ENCODE measurements at places on chromosomes 11 and 22.
A peak's percentile ranks its signal among the peaks of the same experiment; 100 is the strongest.

- DNase-seq = no peak
These were observed 10.9 kb downstream of the PHLDB1 start for GRCh38 chr11:118618115-118618990.

- no peak for DNase-seq
These were observed 28.1 kb upstream of the MUC5AC start for GRCh38 chr11:1129611-1130160.

DNA sequence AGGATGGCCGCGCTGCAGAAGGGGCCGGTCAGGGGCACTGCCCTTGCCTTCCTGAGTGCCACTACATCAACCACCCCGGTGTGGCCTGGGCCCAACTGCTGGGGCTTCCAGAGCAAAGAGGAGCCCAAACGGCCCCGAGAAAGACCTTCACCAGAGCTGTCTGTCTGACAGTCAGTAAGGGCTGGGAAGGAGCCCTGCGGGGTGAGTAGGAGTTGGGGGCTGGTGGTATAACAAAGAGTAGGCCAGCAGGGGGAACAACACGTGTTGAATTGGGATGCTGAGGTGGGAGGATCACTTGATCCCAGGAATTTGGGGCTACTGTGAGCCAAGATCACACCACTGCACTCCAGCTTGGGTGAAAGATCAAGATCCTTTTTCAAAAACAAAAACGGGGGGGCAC, 3.9 kb downstream of the GSTT4 start:
- no peak for DNase-seq

GRCh38 chr11:6219359-6219758, 14.0 kb downstream of the C11orf42 start:
- peak; percentile 98 for DNase-seq

DNA sequence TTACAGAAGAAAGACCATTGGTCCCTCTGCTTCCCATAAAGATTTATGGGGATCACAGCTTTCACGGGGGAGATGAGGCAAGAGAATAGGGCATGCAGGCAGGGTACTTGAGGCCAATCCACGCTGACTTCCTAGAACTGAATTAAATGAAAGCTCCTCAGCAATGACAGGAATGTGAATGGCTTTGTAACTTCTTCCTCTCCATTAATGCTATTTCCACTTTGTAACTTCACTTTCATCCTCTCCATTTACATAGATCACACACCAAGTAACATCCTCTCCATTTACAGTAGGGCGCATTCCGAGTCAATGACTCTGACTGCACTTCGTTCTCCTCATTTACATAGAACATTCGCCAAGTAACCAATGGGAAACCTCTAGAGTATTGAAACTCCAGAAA, 89.8 kb downstream of the PIWIL4 start:
- no peak for DNase-seq

- no peak for DNase-seq
These were observed 38.8 kb downstream of the GNB1L start for GRCh38 chr22:19815823-19816290.

GRCh38 chr22:19060356-19061009, 61.7 kb downstream of the DGCR2 start:
- DNase-seq = no peak

- no peak for DNase-seq
These were observed 18.8 kb upstream of the AMOTL1 start for GRCh38 chr11:94749369-94749768.

- DNase-seq = no peak
These were observed 4.2 kb downstream of the XBP1 start for GRCh38 chr22:28795932-28796856.

DNA sequence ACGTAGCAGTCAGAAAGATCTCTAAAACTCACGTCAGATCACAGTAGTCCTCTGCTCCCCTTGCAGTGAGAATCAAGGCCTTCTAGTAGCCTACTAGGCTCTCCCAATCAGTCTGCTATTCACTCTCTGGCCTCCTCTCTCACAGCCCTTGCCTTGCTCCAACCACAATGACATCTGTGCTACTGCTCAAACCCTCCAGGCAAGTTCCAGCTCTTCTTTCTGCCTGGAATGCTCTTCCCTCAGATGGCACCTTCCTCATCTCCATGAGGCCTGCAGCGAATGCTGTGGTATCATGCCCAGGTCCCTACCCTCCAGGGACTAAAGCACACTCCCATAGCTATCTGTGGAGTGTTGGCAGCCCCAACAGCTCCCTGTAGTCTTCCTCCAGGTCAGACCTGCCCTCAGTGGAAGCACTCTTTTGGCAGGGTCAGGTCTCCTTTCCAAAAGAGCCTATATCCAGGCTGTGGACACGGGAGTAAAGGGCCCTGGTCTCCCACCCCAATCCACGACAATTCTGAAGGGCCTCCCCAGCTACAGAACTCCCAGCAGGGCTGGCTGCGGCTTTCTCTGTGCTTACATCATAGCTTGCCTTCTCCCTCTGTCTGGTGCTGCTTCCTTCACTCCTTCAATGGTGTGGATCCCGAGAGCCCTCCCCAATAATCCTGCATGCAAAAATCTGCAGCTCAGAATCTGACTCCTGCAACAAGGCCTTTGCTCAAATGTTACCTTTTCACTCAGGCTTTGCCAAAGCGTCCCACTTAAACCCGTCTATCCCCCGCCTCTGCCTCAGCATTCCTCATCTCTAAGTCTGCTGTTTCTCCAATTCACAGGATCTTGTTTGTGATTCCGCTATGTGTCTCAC, 8.9 kb downstream of the HIRA start:
- DNase-seq = no peak

DNA sequence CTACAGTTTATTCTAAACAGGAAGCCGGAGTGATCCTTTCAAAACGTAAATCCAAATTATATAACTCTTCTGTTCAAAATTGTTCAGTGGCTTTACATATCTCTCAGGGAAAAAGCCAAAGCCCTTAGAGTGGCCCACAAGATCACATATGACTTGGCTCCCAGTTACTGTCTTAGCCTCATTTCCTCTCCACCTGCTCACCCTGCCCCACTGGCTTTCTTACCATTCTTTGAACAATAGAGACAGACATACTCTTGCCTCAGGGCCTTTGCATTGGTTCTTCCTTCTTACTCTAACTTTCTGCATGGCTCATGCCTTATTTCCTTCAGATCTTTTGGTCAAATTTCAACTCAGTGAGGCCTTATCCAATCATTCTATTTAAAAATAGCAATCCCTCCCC, 52.1 kb downstream of the STIM1 start:
- DNase-seq = no peak

- no peak for DNase-seq
These were observed 136.8 kb downstream of the CD44 start for GRCh38 chr11:35275786-35276170.

DNA sequence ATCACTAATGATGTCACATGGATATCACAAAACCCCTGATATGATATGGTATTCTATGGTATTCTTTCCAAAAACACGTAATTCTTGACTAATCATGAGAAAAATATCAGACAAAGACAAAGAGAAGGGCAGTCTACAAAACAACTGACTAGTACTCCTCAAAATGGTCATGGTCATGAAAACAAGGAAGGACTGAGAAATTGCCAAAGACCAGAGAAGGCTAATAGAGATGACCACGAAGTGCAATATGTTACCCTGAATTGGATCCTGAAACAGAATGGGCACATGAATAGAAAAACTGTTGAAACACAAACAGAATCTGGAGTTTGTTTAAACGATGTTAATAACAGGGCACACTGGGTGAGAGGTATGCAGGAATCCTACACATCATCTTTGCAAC, 10.2 kb downstream of the CKAP5 start:
- DNase-seq = no peak

GRCh38 chr11:74730571-74731260, 510 bp downstream of the CHRDL2 start:
- no peak for DNase-seq

GRCh38 chr11:134701564-134702165, 289.6 kb upstream of the B3GAT1 start:
- no peak for DNase-seq

- no peak for DNase-seq
These were observed 165.6 kb downstream of the SHANK2 start for GRCh38 chr11:71086687-71087258.

- no peak for DNase-seq
These were observed 29.7 kb upstream of the GNB1L start for GRCh38 chr22:19884161-19884953.

GRCh38 chr11:35304386-35304775, 115.0 kb downstream of the SLC1A2 start:
- peak; percentile 86 for DNase-seq

- no peak for DNase-seq
These were observed 5.0 kb downstream of the NFAM1 start for GRCh38 chr22:42427167-42427566.

GRCh38 chr11:122269824-122270223, 153.8 kb upstream of the BLID start:
- DNase-seq = no peak

DNA sequence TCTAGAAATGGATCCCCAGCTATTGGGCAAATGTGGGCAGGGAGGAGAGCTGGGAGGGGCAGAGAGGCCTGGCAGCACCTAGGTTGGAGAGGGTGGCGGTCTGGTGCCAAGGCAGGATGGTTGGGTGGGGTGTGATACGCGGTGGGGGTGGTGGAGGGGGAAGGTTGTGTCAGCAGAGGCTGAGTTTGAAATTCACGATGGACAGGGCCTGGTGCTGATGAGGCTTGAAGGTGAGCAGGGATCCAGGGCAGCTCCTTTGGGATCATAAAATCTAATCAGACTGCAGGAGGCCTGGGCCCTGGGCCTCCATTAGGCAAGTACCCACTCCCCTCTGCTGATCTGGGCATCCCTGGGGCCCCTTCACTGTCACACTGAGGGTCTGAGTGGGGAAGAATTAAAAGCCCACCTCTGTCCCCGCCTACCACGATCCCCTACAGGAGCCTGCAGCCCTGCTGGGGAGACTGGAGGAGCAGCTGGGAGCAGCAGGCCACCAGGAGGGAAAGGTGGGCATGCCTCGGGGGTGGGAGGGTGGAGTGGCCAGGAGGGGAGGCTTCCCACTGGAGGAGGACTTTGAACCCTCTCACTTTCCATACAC, 24.0 kb downstream of the IGLL1 start:
- no peak for DNase-seq

DNA sequence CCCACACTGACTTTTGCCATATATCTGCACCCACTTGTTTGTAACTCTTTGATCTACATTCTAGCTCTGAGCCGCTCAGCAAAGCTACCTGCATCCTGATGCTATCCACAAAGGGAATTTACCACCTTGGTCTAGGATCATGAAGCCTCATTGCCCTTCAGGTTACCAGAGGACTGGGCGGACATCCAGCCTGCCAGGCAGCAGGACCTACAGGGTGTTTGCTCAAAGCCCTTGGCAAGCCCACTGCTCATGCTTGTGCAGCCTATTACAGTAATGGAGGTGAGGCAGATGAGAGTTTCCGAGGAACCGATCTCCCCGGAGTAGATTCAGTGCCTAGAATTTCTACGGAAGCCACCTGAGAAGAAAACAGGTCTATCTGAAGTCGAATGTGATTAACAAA, 417.2 kb downstream of the OPCML start:
- no peak for DNase-seq

GRCh38 chr22:22195265-22196017, 49.1 kb upstream of the VPREB1 start:
- DNase-seq = peak; percentile 16

All from stromal cell of bone marrow (primary cell).